ENCODE measurements at places on chromosomes 7 and 10.
A peak's percentile ranks its signal among the peaks of the same experiment; 100 is the strongest.

- no peak for DNase-seq
These were observed 574.9 kb downstream of the CCSER2 start for GRCh38 chr10:84903320-84903719.

- DNase-seq = no peak
These were observed 31.1 kb upstream of the NEUROD6 start for GRCh38 chr7:31371621-31372020.

DNA sequence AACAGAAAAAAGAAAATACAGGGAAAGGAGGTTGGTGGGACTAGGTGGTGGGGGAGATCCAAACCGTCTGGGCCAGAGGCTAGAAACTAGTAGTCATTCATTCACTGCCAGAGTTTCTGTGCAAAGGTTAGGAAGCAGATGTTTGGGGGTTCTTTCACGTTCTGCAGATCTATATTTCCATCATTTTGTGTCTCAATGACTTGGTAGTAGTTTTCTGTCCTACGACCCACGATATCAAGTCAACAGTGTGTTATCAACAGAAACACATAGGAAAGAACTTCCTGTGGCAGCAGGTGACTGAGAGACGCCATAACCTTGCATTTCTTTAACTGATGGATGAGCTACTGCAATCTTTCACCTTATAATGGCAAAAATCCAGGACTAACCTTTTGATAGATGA is 1.8 kb downstream of the CEP55 start:
- DNase-seq = no peak

- peak; percentile 68 for DNase-seq
These were observed 135.5 kb downstream of the ALOX5 start for GRCh38 chr10:45509491-45509890.

- no peak for DNase-seq
These were observed 205.0 kb downstream of the SORCS1 start for GRCh38 chr10:106959521-106959920.

GRCh38 chr7:70114806-70115205 is 516.5 kb downstream of the AUTS2 start:
- DNase-seq = no peak

DNA sequence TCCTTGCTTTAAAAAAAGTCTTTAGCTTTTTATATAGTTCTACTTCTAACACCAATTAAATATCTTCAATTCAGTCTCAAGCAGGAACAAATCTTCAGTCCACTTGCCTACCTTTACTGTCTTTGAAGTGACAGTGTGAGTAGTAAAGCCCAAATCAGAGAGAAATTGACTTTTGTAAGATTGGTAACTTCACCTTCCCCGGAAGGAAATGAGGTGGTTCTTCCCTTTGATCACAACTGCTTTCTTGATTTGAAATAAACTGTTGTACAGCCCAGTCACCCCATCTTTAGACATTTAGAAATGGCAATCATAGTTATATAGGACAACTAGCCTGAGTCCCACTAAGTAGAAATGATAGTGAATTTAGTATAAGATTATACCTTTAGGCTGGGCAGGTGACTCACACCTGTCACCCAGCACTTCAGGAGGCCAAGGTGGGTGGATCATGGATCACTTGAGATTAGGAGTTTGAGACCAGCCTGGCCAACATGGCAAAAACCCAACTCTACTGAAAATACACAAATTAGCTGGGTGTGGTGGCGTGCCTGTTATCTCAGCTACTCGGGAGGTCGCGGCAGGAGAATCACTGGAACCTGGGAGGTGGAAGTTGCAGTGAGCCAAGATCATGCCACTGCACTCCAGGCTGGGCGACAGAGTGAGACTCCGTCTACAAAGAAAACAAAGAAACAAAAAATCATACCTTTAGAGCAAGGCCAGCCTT is 4.7 kb downstream of the FAS start:
- DNase-seq = no peak

Measured in HT1080 (cell line).